CD4-positive, alpha-beta T cell treated with Interferon alpha-2 for 1 hour (primary cell): ENCODE measurements at places on chromosomes 1 and 21.

- DNase-seq, result no peak
Measured at GRCh38 chr1:12677565-12677964, 33.7 kb downstream of the AADACL4 start.

GRCh38 chr21:41761211-41761933 is 5.5 kb downstream of the RIPK4 start:
- DNase-seq, result no peak

DNA sequence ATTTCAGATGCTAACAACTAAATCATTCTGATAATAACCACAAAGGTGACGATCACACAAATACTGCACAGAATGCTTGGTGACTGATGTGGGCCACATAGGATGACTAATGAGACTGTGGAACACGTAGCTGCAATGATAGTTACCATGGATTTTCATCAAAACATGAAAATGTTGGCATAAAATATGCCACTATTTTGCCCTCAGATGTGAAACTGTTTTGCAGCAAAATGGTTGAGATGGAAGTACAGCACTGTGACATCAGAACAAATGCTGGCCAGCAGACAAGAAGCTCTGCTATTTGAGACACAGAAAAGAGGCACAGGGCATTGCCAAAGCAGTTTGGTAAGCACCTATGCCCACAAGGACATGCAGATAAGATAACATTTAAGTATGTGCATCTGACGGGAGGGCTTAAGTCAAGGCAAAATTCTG is 83.8 kb downstream of the NIBAN1 start:
- DNase-seq, result peak; percentile 82

DNA sequence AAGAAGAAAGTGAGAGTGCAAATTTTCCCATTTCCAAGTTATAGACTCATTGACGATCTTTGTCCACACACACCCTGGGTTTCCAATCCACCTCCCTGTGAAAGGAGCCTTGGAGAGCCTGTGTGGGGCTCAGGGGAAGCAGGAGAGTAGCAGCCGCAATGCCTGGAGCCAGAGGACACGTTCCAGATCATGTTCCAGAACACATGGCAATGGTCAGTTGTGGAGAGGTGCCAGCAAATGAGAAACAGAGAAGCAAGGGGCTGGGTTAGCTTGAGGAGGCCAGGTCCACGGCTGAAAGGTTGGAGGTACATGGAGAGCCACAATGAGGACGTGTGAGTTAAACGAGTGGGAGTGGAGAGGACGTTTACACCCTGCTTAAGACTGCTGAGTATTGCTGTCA is 33.0 kb upstream of the SIPA1L2 start:
- DNase-seq, result no peak

GRCh38 chr1:214002472-214002871 is 14.7 kb downstream of the PROX1 start:
- DNase-seq, result no peak

DNA sequence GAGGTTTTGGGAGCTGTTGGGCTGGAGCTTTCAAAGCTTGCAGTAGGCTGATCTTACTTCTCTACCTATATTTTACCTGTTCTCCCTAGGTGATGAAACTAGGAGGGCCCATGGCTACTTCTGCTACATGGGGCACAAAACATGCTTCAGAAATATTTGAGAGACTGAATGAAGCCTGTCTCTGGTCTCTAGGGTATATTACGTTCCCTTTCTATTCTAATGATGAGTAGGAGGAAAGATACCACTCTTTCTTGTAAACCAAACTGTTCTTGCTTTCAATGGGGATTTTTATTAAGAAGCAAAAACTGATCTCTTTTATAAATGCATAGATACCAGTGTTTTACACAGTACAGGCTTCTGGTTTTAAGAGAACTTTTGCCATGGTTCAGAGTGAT is 103.1 kb downstream of the GALNT2 start:
- no peak for DNase-seq

DNA sequence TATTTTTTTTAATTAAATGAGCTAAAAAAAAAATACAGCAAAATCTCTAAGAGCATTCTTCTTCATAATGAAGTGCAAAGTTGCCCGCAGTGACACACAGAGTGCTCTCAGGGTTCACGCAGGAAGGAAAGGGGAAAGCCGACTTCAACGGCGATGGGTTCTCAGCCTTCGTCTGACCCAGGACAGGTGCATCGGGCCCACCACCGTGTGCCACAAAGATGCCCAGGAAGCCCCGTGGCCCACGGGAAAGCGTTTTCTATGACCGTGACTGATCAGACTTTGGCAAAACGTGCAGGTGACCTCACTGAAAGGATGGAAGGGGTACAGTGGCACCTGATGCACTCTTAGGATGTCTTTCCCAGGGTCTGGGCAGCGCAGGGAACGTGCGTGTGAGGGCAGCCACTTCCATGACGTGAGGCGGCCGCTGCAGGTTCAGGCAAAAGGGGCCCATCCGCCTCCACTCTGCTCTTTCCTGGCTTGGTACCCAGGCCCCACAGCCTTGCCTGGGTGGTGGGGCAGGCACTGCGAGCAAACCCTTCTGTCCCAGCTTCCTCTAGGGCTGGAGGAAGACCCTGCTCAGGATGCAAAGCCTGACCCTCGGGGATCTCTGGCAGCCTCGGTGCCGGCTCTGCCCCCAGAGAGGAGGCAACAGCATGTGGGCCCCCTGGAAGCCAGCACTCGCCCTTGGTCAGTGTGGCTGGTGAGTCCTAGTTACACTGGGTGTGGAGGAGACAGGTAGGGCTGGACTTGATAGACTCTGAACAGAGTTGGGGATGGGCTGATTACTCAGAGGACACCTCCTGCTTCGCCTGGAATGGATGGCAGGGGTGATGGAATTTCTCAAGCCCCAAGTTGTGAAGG is 8.3 kb downstream of the LRRC47 start:
- no peak for DNase-seq

DNA sequence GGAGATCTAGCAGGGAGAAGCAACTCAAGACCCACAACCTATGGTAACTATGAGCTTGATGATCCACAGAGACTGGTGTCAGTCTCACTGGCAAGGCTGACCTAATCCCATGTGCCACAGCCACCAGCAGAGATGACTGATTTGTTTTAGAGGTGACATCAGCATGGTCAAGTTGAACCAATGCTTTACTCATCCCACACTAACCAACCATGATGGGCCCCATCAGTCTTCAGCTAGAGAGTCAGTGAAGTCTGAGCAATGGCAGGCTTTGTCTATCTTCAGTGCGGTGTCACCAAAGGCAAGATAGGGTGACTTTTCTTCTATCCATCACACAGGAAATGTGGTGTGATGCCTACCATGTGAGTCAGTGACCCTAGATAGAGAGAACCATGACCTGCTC is 1470.7 kb downstream of the NCAM2 start:
- DNase-seq, result no peak

DNA sequence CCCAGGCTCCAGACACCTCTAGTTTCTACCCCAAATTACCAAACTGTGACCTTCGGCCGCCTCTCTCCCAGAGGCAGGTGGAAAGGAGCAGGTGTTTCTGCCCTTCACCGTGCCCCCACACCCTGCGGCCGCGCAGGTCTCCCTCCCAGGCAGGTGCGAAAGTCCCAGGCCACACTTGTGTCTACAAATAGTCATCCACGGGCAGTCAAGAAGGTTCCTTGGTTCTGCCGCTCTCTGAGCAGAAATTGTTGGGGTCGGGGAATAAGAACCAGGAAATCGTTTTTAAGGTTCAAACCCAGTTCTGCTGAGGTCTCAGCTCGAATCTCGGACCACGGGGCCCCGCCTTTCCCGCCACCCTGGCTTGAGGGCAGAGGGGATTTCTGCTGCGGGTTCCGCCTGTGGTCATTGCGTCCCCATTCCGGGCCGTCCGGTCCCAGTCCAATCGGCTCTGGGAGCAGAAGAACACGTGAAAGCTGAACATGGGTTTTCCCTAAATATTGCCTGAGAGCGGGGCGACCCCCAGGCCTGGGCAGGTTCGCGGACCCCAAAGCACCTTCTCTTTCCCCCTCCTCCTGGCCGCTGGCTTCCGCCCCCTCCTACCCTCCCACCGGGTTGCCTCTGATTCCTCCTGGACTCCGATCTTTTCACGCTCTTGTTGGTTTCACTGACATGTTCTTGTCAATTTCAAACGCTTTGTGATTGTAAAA is 1.2 kb upstream of the ATF3 start:
- DNase-seq, result peak; percentile 56

- DNase-seq, result no peak
Measured at GRCh38 chr1:53685272-53686051, 53.5 kb downstream of the GLIS1 start.

- no peak for DNase-seq
Measured at GRCh38 chr1:51504806-51505525, 14.1 kb downstream of the EPS15 start.

- DNase-seq, result no peak
Measured at GRCh38 chr1:184310157-184310819, 76.5 kb upstream of the C1orf21 start.

DNA sequence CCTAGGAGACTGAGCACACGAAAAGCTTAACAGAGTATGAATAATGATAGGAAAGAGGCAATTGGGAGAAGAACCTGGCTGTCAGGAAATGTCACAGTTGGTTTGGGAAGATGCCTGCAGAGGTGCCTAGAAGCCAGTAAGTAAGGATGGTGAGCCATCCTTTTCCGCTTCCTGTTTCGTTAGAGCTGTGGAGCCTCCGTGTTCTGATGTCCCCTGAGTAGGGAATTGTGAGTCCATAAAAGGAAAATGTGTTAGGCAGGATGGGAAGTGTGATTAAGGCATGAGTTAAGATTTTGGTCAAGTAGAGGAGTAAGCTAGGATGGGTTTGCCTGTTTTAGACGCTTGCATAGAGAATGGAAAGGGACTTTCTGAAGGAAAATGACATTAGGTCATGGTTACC is 9.0 kb downstream of the CLIC4 start:
- no peak for DNase-seq

DNA sequence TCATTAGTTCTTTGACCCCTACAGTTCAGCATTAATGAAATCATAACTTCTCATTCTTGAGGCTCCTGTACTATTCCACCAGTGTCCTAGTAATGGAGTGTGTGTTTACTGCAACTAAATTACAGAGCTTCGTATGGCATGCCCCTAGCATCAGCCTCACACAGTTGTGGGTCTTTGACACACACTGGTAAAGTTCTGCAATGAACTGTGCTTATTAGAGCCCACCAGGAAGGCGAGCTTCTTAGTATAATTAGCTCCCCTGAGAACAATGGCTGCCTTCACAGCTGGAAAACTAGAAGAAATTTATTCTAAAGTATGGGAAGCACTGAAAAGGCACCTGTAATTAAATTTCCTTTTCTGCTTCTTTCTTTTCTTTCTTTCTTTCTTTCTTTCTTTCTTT is 251.1 kb upstream of the RGS18 start:
- no peak for DNase-seq

GRCh38 chr21:36728371-36729111 is 29.6 kb downstream of the SIM2 start:
- DNase-seq, result no peak

- DNase-seq, result peak; percentile 47
Measured at GRCh38 chr1:42173155-42173933, 8.8 kb upstream of the GUCA2A start.

GRCh38 chr1:206709322-206709721 is 24.6 kb downstream of the MAPKAPK2 start:
- DNase-seq, result no peak

DNA sequence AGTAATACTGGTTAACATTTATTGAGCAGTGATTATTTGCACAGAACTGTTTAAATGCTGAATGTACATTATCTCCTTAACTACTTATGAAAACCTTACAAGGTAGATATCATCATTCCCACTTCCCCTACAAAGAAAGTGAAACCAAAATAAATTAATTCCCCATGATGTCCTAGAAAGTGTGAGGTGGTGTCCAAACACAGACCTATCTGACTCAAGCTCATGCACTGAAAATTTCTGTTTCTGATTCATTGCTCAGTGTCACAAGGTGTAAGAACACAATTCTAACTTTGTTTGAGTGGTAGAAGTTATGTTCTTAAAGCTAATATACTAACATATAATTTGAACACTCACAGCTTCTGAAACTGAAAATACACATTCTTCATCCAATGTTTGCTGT is 178.7 kb downstream of the MRPL39 start:
- no peak for DNase-seq

DNA sequence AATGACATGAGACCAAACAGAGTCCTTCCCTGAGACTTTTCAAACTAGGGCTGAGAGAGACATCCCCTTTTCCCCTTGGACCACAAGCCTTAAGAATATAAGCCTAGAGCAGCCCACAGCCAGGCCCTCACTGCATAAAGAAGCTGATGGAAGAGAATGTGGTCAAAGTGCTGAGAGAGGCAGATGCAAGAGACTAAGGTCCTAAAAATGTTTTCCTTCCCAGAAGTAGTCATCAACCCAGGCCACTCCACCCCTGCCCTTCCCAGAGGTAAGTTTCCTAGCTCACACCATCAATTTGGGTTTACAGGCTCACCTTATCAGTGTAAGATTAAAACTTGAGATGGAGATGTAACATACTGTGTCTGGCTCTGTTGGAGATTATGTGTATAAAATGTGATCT is 58.2 kb downstream of the BCAR3 start:
- no peak for DNase-seq

DNA sequence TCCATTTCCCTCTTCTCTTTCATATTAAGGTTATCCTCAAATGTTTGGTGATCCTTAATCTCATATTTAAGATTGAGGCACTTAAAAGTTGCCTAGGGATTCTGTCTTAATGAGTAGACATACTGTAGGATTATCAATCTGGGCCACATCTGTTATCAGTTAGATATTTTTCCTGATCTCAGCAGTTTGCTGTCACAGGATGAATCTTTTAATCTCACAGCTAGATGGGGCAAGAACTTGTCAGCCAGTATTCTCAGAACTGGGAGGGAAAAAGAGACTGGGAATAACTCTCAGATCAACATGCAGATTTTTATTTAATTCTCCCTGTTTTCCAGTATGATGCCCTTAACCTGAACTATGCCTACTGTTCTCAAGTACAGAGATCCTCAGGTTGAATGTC is 14.0 kb downstream of the ZNF644 start:
- DNase-seq, result no peak

GRCh38 chr21:34526618-34527290 is 14.7 kb upstream of the KCNE1 start:
- DNase-seq, result no peak

GRCh38 chr1:51610637-51611036 is 6.3 kb upstream of the OSBPL9 start:
- no peak for DNase-seq

GRCh38 chr21:37636152-37636860 is 269.7 kb downstream of the DYRK1A start:
- DNase-seq, result no peak

GRCh38 chr1:2256435-2257244 is 28.5 kb downstream of the SKI start:
- no peak for DNase-seq

- DNase-seq, result no peak
Measured at GRCh38 chr1:177976596-177976995, 6.7 kb upstream of the SEC16B start.

GRCh38 chr1:228285661-228286504 is 78.0 kb downstream of the OBSCN start:
- DNase-seq, result no peak

GRCh38 chr1:48644190-48644900 is 132.3 kb downstream of the BEND5 start:
- no peak for DNase-seq
